ENCODE measurements at places on chromosomes 5 and 9.

DNA sequence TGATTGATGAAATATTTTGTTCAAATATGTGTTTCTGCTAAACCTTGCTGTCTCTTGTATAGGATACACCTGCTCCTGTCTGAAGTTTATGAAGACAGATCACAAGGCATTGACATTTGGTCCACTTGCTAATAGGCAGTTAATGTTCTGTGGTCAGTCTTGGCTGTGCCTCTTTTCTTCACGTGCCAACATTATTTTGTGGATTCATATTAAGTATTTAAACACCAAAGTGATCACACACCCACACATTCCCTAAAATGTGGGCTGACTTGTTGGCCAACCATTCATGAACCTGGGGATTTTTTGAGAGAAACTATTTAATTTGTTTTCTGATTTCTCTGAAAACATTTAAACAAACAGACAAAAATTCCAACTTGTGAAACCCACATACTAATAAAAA lies 33.7 kb downstream of the ZNF462 start:
- DNase-seq: no peak

DNA sequence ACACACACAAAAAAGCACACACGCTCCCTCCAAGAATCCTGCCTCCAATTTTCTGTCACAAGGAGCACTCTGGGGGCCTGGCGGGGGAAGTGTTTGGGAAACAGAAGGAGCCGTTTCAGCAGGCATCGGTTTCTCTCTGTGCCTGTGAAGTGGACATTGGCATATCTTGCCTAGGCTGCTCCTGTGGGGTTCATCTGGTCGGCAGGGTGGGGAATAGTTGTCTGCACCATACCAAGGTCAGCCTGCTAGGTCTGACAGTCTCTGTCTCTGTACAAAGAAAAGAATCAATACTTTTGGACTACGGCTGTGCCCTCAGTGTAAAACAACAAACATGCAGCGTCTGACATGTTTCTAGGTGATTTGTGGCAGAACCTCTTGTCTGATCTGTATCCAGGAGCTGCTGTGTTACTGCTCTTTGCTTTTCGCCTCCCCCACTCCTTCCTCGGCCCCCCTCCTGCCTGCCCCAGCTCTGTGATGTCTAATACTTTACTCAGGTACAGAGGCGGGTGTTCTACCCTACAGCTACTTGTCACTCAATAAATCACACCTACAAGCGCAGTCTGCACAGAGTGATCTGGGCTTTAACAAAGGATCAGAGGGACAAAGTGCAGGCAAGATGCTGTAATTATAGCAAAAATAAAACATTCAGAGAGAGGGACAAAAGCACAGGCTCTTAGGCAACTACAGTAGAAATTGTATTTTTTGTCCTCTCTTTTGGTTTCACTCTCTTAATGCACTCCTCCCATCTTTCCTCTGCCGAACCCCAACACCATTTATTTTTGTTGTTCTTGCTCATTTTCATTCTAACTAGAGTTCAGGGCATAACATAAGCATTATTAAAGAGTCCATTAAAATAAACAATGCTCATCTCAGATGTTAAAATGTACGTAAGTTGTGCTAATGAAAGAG lies 216.7 kb downstream of the BNC2 start:
- DNase-seq: no peak

- DNase-seq: no peak
These were observed 367.4 kb upstream of the TRPC7 start for GRCh38 chr5:136732751-136733150.

DNA sequence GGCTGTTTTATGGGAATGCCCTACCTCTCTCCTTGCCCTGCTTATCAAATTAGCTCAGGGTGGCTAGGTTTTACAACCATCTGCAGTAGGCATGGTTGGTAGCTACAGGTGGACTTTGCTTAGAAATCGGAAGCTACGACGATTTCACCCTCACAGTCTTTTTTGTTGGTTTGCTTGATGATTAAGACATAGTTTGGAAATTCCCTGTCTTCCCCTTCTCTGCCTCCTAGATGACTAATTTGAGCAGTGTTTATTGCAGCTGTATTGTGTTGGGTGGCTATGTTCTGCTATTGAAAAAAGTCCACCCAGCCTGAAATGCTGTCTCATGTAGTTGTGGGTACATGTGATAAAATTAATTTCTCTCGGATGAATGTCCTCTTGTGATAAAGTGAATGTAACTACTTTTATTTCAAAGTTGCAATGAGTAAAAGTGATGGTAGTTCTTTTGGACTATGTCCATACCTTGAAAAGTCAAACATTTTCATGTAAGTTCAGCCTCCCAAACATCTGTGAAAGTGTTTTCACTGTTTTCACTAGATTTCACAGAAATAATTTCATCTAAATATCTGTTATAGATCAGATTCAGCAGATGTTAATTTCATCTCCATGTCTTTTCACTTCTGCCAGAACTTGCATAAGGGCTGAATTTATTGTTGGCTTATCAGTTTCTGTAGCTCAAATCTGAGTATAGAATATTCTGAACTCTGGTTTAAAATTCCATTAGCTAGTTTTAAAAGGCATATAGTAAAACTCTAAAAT lies 37.3 kb upstream of the FYB1 start:
- DNase-seq: peak; percentile 32

DNA sequence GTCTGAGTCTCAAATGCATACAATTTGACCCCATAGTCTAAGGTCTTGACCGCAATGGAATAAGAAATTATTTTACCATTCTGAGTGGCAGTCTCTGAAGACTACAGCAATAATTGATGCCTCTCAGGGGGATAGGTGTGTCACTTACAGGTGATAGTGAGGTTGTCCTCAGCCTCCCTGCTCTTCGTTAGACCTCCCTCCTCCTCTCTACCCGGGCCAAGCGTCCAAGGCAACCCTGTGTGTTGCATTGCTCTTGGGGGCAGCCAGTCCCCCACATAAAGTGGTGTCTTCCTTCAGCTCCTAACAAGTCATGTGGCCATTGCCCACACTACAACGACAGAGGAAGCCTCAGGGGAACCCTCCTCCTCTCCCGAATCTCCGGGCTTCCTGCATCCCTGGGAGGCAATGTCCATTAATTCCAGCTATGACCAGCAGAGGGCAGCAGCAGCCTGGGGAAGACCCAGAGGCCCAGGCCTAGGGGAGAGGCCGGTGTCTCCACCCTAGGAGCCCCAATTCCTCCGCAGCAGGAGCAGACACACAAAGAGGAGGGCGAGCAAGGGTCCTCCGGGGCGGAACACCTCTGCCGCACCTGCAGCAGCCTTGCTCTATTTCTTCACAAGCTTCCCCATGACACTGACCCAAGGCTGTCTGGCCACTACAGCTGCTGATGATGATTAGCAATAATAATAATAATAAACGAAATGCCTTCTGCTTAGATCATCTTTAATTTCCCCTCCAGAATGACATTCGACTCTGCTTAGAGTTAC lies 134.8 kb downstream of the KCNIP1 start:
- DNase-seq: peak; percentile 23

DNA sequence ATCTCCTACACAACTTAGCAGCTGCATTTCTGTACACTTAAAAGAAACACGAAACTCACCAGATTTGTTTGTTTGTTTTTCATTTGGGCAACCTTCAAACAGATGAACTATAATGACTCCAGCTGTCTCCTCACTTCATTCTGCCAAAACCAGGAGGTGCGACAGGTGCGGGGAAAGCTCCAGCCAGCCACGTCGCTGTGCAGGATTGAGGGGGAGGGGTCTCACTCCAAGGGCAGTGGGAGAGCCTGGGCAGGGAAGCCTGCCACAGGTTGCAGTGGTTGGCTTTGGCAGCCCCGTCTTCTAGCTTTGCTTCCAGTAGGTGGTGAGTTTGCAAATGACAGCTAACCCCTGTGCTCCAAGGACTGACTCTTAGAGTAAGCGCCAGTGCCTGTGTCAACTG lies 215.8 kb downstream of the CEMIP2 start:
- no peak for DNase-seq

- no peak for DNase-seq
These were observed 97.6 kb upstream of the CDH10 start for GRCh38 chr5:24742334-24742733.

GRCh38 chr5:133969654-133970324 lies 1.4 kb upstream of the C5orf15 start:
- DNase-seq: no peak

- no peak for DNase-seq
These were observed 40.0 kb downstream of the NACC2 start for GRCh38 chr9:136054798-136055714.

DNA sequence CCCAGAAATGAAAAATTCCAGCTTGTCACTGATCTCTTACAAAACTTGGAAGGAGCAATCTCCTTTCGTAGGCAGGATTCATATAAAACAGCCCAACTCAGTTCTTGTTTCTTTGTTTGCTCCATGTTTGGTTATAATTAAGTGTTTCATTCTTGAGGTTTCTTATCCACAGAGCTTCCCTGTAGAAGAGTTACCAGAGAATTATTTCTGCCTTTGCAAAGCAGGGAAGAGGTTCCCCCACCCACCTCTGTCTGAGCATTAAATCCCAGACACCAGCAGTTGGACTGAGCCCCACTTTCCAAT lies 34.1 kb upstream of the RAI14 start:
- DNase-seq: no peak

DNA sequence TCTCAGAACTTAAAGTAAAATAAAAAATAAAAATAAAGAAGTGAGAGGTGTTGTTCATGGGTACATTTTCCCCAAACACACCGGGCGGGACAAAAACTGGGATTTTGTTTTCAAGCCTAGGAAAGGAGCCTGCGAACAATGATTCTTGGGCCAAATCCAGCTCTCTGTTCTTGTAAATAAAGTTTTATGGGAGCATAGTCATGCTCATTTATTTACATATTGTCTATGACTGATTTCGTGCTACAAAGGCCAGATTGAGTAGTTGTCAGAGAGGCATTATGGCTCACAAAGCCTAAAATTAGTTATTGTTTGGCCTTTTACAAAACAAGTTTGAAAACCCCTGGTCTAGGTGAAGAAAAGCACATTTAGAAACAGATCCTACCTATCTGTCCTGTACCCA lies 821.0 kb upstream of the GRAMD2B start:
- no peak for DNase-seq

DNA sequence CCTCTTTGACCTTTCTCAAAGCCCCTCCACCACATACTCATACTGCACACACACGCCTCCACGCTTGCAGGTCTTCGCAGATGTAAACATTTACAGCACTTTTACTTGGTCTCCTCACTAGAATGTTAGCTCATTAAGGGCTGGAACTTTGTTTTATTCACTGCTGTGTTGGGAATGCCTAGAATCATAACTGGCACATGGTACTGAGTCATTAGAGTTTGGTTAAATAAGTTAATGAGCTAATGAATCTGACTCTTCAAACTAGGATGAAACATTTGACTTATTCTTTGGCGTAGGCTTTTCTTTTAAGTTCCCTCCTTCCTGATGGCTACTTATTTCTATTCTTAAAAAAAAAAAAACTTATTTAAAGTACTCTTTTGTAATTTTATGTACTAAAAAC lies 28.9 kb downstream of the MAN2A1 start:
- no peak for DNase-seq

DNA sequence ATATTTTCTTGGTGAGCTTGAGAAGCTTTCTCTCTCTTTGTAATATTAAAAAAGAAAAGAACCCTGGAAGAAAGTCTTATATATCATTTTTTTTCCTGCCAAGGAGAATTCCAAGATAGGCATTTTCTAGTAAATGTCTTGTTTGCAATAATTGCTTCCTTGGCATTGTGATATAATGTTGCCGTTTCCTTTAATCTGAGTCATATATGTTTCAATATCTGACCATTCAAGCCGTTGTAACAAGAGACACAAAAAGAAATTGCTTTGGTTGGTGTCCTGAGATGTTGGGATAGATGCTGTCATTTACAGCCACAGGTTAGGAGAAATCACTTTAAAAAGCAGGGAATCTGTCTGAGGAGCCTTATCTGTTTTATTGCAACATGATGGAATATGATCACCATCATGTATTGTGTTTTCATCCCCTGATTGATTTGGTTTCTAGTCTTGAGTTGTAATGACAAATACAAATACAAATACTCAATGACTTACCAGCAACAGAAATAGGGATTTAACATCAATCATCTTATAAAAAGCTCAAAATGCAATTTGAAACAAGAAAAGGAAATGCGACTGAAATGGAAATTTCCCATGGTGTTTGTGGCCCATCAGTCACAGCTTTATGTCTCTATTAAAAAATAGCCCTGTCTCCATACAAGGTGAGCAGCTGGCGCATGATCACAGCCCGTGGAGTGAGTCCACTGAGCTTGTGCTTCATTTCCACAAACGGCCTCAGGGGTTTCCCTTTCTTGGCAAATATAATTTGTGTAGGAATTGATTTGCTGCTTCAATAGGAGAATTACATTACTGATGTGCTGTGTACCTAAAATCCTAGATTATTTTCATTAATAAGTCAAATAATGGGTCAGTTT lies 250.1 kb upstream of the TRPC7 start:
- DNase-seq: no peak

DNA sequence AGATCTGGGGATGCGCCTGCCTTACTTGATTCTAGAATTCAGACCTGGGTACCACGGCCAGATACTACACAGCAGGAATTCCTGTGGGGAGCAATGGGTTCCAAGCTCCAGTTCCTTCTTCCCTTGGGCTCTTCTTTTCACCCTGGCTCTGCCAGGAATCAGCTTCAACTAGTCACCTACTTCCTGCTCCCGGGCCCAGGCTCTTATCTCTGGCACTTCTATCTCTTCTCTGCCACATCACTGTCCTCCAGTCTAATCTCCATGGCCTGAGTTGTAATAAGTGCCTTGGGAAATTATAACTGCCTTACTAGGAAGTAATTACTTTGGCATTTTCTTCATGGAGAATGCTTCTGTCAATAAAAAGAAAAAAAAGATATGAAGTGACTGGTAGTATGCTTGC lies 26.2 kb upstream of the SERINC5 start:
- no peak for DNase-seq

DNA sequence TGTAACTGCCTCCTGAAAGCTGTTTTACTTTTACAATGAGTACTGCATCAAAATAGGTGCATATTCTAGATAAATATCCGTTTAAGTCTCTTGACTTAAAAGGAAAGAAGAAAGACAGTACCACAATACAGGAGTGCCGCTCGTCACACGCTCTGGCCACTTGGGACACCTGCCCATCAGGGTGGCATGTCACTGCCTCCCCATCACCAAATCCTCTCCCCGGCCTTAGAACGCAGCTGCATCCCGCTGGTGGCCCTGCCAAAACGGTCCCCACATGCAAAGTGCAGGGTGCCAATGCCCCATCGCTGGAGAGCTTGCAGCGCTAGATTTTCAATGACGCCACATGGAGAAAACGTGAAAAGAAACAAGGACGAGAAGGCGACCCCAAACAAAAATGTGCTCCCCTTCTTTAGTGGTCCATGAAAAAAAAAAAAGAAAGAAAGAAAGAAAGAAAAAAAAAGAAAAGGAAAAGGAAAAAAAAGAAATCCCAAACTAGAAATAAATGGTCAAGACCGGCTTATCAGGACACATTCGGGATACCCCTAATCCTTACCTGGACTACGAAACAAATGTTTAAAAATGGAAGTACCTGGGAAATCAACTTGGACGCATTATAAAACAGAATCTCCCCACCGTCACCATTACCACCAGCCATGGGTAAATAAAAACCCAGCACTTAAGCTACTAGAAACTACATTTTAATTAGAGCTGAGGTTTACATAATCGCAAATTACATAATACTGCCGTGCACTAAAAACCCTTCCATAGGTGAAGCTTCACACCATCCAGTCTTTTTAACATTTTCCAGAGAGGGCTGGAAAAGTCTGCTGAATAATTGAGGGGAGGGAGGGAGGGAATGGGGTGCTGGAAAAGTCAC lies 1.0 kb downstream of the ANKH start:
- no peak for DNase-seq
